Placental epithelial cell (primary cell): ENCODE measurements at places on chromosomes 11 and 22. TPM values are rescaled to one million over a fixed set of nuclear protein-coding genes. Genes with fewer than 3 reads are reported as not detected.

The OR4D5 gene
- not detected in 2 replicates for total RNA-seq

The DGAT2 gene
- 0.22 and 0.39 TPM in 2 replicates for total RNA-seq

The CHRDL2 gene
- total RNA-seq, result not detected in 2 replicates

The TSPAN32 gene
- not detected in 2 replicates for total RNA-seq

The AIFM3 gene
- 0.43 and 2.0 TPM in 2 replicates for total RNA-seq

The PKNOX2 gene
- 2.6 and 3.1 TPM in 2 replicates for total RNA-seq

The LINC01488 gene
- not detected in 2 replicates for total RNA-seq

The SLC22A9 gene
- total RNA-seq, result not detected in 2 replicates

The OR51E2 gene
- not detected in 2 replicates for total RNA-seq

The KCNK4 gene
- total RNA-seq, result under 0.01 TPM in 1 of 2 replicates, not detected in the other

The DDIAS gene
- 1.6 and 2.0 TPM in 2 replicates for total RNA-seq

The SCN3B gene
- total RNA-seq, result under 0.01 and 0.76 TPM in 2 replicates
